ENCODE measurements at places on chromosomes 3 and 15.

GRCh38 chr3:42130007-42130328, 38.8 kb downstream of the TRAK1 start:
- no peak for DNase-seq

DNA sequence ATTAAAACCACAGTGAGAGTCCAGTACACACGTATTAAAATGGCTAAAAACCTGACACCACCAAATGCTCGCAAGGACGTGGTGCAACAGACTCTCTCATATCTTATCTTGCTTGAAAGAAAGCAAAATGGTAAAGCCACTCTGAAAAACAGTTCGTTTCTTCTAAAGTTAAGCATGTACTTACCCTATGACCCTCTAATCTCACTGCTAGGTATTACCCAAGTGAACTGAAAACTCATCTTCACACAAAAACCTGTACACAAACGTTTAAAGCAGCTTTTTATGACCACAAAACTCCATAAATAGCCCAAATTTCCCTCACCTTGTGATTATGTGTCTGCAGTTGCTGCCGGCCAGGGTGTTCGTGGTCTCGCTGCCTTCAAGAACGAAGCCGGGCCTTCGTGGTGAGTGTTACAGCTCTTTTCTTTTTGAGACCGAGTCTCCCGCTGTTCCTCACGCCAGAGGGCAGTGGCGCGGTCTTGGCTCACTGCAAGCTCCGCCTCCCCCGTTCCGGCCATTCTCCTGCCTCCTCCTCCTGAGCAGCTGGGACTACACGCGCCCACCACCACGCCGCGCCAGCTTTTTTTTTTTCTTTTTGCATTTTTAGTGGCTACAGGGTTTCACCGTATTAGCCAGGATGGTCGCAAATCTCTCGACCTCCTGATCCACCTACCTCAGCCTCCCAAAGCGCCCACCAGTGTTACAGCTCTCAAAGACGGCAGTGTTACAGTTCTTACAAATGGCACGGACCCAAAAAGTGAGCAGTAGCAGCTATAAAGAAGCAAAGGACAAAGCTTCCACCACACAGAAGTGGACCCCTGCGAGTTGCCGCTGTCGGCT, 165.4 kb downstream of the TJP1 start:
- DNase-seq, result no peak

DNA sequence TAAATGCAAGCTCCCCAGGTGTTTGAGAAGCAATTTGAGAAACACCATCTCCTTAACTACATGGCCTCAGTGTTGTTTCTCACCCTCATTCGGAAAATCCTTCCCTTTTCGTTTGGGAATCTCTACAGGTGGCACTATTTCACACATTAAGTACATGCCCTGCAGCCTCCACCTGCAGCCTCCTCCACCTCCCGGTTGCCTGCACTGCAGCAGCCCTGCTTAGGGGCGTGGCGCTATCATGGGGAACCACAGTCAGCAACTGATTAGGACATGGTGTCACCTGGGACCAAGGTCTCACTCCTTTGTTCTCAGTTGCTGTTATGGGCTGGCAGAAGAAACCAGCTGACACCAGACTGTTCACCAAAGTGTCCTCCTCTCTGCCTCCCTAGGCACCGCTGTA, 11.7 kb upstream of the ZNF774 start:
- no peak for DNase-seq

- no peak for DNase-seq
Observed at GRCh38 chr15:35117543-35118265, 32.6 kb upstream of the NANOGP8 start.

GRCh38 chr3:179703816-179704215, 51.0 kb downstream of the USP13 start:
- no peak for DNase-seq

DNA sequence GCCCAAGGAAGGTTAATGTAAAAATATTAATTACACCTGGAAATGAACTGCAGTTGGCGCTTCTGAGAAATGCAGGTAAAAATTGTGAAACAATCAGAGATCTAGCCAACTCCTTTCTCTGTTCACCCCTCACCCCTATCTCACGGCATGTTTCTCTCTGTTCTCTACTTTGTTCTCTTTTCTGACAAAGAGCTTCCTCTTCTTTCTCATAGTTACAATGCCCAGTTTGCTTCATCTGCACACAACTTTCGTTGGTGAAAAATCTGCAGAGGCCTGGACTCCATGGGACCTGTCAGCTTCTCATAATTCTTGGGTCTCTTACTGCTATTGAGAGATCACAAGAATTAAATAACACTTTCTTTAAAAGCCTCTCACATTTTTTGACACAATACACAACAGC, 212.9 kb upstream of the LRRN1 start:
- no peak for DNase-seq

DNA sequence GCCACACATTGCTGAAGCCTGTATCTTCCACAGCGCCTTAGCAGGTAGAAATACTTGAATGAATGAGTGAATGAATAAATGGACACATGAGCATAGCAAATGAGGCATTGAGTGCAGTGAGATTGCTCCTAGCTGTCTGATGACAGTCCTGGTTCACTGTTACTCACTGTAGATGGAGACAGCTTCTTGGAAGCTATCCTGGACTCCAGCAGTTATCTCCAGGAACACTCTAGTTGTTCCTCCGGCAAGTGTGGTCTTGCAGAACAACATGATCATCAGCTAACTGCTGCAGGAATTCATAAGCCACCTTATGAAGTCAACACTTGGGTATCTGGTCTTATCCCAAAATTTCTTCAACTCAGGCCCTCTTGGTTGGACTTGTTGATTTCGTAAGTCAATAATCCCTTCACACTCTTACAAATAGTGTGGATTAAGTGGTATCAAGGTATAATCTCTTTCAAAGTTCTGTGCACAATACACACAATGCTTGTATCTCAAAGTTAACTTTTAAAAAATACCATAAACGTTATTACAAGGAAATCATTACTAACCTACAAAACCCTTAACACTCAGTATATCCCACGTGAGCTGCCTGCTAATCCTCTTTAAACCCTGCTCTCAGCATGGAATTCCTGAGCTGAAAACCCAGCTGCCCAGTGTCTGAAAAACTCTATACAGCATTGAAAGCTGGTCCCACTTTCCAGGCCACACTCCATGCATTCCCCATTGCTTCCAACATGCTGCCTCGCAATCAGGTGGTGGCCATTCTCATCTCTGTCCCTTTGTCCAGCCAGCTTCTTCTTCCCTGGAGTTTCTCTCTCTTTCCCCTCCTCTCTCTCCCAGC, 14.4 kb upstream of the ZBTB38 start:
- no peak for DNase-seq

- DNase-seq, result peak; percentile 35
Observed at GRCh38 chr15:60590935-60591495, 112.1 kb upstream of the ICE2 start.

GRCh38 chr3:35562141-35562540, 77.2 kb upstream of the ARPP21 start:
- no peak for DNase-seq

GRCh38 chr3:113802795-113803455, 35.7 kb upstream of the GRAMD1C start:
- peak; percentile 17 for DNase-seq

- no peak for DNase-seq
Observed at GRCh38 chr3:152608696-152609594, 226.0 kb upstream of the P2RY1 start.

- no peak for DNase-seq
Observed at GRCh38 chr3:191641789-191642188, 180.8 kb downstream of the PYDC2 start.

GRCh38 chr3:55501905-55502304, 14.8 kb upstream of the WNT5A start:
- no peak for DNase-seq

GRCh38 chr3:42667523-42668412, 14.3 kb downstream of the ZBTB47 start:
- DNase-seq, result no peak

DNA sequence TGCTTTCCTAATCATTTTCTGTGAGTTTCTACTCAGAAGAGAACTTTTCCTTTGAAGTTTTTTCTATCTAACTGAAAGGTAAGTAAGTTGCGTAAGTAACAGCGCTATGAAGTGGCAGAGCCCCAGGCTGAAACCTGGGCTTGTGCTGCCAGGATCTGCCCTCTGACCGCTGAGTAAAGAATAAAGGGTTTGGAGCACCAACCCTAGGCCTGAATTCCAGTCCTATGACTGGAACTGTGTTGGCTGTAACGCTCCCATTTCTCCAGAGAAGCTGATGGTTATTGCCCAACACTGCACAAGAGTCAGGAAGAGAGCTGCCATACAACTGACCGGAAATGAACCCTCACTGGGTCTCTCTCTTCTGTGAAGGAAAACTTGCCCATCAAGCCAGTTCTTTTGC, 87.0 kb downstream of the FOXB1 start:
- no peak for DNase-seq

- DNase-seq, result no peak
Observed at GRCh38 chr3:140717921-140718320, 40.1 kb downstream of the TRIM42 start.

DNA sequence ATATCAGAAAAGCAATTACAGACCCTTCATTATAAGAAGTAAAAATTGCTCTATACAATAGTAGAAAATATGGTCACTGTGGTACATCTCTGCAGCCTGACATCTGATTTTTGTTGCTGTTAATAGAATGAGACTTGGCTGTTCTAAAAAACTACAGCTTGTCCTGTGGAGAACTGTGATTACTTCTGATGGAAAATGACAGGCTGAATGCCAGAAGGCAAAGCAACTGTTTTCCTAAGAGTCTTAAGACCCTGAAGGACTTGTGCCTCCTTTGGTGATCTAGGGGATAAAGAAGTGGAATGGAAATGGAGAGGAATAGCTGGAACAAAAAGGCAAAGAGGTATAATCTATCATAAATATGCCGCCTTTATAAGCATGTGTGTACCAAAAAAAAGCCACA, 314.8 kb downstream of the BCHE start:
- DNase-seq, result no peak

DNA sequence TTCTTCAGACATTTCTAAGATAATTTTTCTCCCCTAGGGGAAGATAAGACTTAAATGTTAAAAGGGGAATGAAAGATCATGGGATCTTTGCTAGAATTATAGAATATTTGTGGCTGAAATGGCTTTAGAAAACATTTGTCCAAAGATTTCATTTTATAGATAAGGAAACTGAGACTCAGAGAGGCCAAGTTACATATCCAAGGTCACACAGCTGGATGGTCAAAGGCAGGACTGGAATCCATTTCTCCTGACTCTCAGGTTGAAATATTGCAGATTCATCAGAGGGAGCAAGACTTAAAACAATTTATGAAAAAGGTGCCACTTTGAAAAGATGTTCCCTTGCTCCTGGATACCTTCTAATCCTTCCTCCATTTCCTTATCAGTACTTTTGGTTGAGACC, 19.5 kb upstream of the LEKR1 start:
- no peak for DNase-seq

DNA sequence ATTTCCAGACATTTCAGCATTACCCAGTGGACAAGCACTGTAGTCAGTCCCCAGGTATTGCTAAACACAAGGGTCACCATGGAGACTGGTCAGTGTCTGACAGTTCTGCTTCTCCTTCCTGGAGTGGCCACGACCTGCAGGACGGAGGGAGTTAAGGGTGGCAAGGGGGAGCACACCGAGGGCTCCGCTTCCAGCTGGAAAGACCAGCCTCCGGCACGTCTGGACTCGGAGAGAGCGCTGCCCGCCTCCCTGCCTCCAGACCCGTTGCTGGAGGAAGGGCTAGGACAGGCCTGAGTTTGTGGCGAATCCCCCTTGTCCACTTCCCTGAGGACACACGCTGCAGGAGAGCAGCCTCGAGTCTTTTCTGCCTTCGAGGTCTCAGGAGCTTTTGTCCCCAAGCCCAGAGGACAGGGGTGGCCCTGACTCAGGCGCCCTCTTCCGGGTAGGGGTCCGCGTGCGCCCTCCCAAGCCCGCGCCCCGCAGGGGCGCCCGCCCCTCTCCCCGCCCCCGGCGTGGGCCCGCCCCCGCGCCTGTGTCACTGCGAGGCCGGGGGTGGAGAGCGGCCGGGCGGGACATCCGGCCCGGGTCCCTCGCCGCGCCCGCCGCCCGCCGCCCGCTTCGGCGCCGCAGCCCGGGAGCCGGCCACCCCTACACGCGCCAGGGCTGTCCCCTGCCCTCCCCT, at the start of gene CHST14:
CHST14 (plus strand) TSS at position 562 of the 682 bp plus-strand sequence. CDS start 230 bp downstream, outside the sequence.
- DNase-seq, result peak; percentile 88

GRCh38 chr3:57063032-57063431, 2.6 kb downstream of the SPATA12 start:
- no peak for DNase-seq
